Temporal lobe (tissue), 4 donors: ENCODE measurements at places on chromosomes 3 and 15. TPM values are rescaled to one million over a fixed set of nuclear protein-coding genes. Genes with fewer than 3 reads are reported as not detected.

DUOXA2 gene
- total RNA-seq: not detected

BDH1 gene
- 10.3 TPM for total RNA-seq

THSD4 gene
- total RNA-seq: 3.0 TPM

CCNL1 gene
- 68.1 TPM for total RNA-seq

CAV3 gene
- not detected for total RNA-seq

FBXW12 gene
- total RNA-seq: 1.5 TPM

GOLGA6A gene
- not detected for total RNA-seq

SEMA6D gene
- total RNA-seq: 49.4 TPM
